Colonic mucosa (tissue), 4 donors: ENCODE measurements at places on chromosomes 16 and 17. TPM values are rescaled to one million over a fixed set of nuclear protein-coding genes. Genes with fewer than 3 reads are reported as not detected.

The FOXL1 gene
- total RNA-seq = 3.2 TPM

GRCh38 chr16:89711601-89712273 is 9.0 kb downstream of the VPS9D1 start:
- DNase-seq = peak; percentile 68

GRCh38 chr16:63530974-63531373 is 1494.7 kb upstream of the CDH8 start:
- DNase-seq = no peak

GRCh38 chr17:3748576-3748975 is 24.9 kb downstream of the HASPIN start:
- DNase-seq = no peak
